Eye (tissue), 1 donor: ENCODE measurements at places on chromosomes 4 and X.

DNA sequence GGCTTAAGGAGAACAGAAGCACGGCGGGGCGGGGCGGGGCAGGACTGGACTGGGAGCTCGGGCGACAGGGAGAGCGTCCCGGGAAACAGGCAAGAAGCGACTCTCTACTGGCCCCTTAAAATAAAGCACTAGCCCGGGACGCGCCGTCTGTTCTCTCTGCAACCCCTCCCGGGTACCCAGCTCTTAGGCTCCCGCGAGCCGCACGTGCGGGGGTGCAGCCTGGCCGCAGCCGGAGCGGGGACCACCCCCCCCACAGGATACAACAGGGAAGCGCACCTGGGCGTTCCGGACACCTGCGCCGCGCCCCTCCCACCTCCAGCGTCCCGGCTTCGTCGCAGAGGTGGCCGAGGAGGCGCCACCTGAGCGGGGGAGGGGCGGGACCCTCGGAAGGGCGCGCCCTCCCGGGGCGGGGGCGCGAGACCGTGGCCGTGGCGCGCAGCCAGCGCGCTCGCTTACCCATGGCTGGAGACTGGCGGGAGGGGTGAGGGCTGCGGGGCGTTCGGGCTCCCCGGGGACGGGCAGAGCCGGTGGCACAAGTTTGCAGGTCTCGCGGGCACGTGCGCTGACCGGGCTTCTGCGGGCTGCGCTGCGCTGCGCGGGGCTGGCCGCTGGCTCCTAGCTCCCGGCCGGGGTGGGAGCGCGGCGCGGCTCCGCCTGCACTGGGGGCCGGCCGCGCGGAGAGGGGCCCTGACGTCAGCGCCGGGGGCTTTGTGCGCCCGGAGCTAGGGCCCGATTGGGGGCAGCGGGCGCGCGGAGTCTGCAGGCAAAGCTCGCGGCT is 91.5 kb downstream of the GEMIN8 start:
- DNase-seq: peak; percentile 68

- no peak for DNase-seq
These were observed 28.9 kb downstream of the LNX1 start for GRCh38 chr4:53562409-53562808.

- DNase-seq: peak; percentile 18
These were observed 12.2 kb upstream of the EDA start for GRCh38 chrX:69603566-69604194.

- no peak for DNase-seq
These were observed 139.9 kb upstream of the SLC4A4 start for GRCh38 chr4:71198958-71199357.

DNA sequence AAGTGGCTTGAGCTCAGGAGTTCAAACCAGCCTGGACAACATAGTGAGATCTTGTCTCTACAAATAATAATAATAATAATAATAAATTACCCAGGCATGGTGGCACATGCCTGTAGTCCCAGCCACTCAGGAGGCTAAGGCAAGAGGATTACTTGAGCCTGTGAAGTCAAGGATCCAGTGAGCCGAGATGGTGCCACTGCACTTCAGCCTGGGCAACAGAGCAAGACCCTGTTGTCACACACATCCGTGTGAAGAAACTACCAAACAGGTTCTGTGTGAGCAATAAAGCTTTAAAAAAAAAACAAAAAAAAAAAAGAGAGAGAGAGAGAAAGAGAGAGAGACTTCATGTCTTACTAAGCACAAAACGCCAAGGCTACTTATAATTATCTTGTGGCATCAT is 42.5 kb downstream of the ANOS1 start:
- DNase-seq: no peak

- DNase-seq: no peak
These were observed 10.7 kb upstream of the FNIP2 start for GRCh38 chr4:158758142-158758541.

- DNase-seq: peak; percentile 37
These were observed at the start of gene RGN for GRCh38 chrX:47078129-47079043. Gene RGN, plus strand, starts transcription at chrX:47078443. Its CDS starts 2,702 bp downstream, at chrX:47081145.

GRCh38 chrX:120321520-120322281 is 10.4 kb upstream of the TMEM255A start:
- DNase-seq: no peak

GRCh38 chrX:39670281-39670680 is 427.5 kb downstream of the BCOR start:
- DNase-seq: no peak
